ENCODE measurements at places on chromosomes 3 and 15. TPM values are rescaled to one million over a fixed set of nuclear protein-coding genes. Genes with fewer than 3 reads are reported as not detected.

Gene ZDHHC19
- 1.2 TPM for total RNA-seq

- DNase-seq, result no peak
- H3K4me3 ChIP-seq, result no peak overlapping the region
- no peak overlapping the region for H3K27ac ChIP-seq
- peaks cover 5% of the 10 kb centered on the region for H3K4me1 ChIP-seq
- H3K27me3 ChIP-seq, result no peaks in the 10 kb centered on the region
Observed at GRCh38 chr3:21059404-21059803, 691.6 kb downstream of the ZNF385D start.

- H3K27me3 ChIP-seq, result peaks cover 8% of the 10 kb centered on the region
- peaks cover 58% of the 10 kb centered on the region for H3K4me1 ChIP-seq
- no peak for DNase-seq
- peak overlapping the region; percentile 94 for H3K27ac ChIP-seq
- no peaks in the 10 kb centered on the region for H3K36me3 ChIP-seq
Observed at GRCh38 chr3:177731644-177732268, 534.5 kb upstream of the TBL1XR1 start.

DNA sequence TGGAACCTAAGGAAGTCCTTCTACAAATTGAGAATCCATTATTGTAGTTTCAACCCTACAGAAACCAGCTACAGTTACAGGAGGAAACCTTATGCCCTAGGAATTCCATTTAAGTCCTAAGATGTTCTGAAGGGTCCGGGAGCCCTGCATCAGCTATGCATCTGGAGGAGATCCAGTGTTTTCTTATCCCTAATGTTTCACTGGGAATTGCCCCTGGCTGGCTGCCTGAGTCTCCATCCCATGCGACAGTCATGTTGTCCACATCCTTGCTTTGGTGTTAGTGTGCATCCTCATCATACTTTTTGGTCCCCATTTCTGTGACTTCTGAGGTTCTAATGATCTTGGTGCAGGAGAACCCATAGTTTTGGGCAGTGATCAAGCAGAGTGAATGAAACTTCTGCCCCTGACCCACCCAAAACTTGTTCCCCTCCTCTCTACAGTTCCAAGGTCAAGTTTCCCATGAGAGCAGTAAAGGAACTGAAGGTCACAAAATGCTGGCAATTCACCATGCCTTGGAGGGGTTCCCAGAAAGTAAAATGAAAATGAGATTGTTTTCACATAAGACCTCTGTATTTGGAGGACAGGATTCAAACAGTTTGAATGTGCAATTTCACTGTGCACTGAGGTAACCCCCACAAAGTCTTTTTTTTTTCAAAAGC, 121.9 kb upstream of the PHLDB2 start:
- no peak overlapping the region for H3K4me3 ChIP-seq
- DNase-seq, result no peak
- H3K4me1 ChIP-seq, result no peaks in the 10 kb centered on the region
- H3K27ac ChIP-seq, result no peak overlapping the region
- peaks cover 2% of the 10 kb centered on the region for H3K27me3 ChIP-seq
